Activated T-cell treated with anti-CD3 and anti-CD28 coated beads for 24 hours (primary cell): ENCODE measurements at places on chromosomes 5 and 9.

GRCh38 chr9:83598487-83598886, 24.5 kb upstream of the IDNK start:
- no peak for DNase-seq

DNA sequence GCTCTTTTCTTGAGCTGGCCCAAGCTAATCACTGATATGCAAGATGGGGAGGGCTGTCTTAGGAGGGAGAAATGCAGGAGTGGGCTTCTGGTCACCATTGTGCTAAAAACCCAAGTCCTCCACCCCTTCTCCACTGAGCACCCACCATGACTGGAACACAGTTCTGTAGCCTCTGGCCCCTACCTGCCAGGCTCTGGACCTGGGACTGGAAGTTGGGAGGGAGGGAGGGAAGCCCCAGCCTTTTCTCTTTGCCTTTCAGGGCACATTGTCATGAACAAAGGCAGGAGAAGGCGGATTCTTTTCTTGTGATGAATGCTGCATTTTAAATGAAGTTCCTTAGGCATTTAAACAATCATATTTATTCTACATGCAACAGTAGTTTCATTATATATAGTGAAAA, 559.1 kb upstream of the TRPC7 start:
- no peak for DNase-seq

GRCh38 chr9:37669232-37669631, 18.5 kb downstream of the FRMPD1 start:
- no peak for DNase-seq

GRCh38 chr9:94950579-94951323, 224.3 kb downstream of the AOPEP start:
- no peak for DNase-seq

GRCh38 chr9:126695701-126696400, 82.1 kb downstream of the LMX1B start:
- no peak for DNase-seq

- no peak for DNase-seq
Measured at GRCh38 chr5:83059341-83059740, 17.9 kb downstream of the TMEM167A start.

GRCh38 chr9:88975966-88976889, 15.0 kb upstream of the S1PR3 start:
- no peak for DNase-seq

- DNase-seq = no peak
Measured at GRCh38 chr5:127003798-127004495, 26.4 kb downstream of the MARCHF3 start.
